ENCODE measurements at places on chromosomes 4 and X.

DNA sequence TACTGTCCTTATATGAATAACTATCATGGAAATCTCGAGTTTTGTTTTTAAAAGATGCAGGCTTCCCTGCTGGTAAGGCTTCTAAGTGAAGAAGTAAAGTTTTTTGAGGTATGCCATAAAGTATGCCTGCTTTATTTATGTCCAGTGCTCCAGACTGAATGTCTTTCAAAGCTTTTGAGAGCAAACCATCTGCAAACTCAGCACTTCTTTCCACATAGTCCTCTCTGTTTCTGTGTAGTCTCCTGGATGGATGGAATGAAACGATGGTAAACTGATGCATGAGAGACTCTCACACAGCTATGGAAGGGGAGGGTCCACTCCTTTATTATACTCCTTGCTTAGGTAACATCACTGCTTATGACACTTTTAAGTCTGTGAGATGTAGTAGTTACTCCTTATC lies 73.7 kb downstream of the NCAPG start:
- DNase-seq: no peak

DNA sequence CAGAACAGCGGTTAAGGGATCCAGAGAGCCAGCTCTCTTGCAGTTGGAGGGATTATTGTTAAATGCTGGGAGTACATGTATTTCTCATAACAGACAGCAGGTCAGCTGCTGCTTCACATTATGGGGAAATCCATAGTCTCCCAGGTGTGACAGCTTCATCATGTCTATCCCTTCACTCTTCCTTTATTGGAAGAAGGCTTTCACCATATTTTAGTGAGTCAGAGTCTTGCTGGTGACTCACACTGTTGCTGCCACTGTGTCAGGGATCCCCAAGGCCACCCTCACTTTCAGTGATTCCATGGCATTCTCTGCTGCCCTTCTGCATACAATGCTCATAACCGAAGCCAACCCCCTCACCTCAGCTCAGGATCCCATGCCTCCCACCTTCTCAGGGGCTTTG lies 32.9 kb upstream of the PAGE5 start:
- DNase-seq: no peak

GRCh38 chr4:154416190-154416547 lies 75.4 kb downstream of the DCHS2 start:
- DNase-seq: no peak

DNA sequence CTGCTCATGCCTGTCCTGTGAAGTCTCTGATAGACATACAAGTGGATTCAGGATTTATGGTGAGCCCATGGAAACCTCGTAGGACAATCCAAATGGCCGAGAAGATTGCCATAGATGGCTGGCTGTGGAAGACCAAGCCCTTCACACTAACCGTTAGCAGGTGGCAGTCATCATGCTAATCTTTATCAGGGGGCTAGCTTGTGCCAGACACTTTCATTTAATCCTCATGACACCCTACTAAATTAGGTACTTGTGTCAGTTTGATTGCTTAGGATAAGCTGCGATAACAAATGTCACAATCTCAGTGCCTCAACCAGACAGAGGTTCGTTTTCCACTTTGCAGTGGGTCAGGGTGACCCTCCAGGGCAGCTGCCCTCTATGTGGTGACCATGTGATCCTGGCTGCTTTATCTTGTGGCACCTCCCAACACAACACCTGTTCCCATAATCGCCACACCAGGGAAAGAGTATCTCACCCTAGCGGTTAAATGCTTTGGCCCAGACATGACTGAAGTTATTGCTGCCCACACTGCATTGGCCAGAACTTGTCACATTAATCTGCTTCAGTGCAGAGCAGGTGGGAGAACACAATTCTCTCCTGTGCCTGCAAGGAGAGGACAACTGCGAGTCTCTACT lies 60.8 kb downstream of the REPS2 start:
- no peak for DNase-seq

- DNase-seq: no peak
Observed at GRCh38 chrX:139126493-139126892, 404.0 kb upstream of the F9 start.

DNA sequence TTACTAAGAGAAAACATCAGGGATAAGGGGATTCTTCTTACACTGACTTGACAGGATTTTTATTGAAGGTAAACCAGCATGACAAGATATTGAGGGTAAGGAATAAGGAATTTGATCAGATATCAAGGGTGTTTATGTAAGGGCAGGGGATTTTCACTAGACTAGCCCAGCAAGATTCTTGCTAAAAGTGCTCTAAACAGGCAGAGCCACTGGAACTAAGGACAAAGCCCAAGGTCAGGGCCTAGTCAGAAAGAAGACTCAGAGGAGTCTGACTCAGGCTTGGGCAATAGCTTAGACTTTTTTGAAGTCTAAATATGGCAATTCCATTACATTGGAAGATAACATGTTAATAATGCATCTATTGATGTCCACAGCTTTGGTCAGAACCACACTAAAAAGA lies 6.5 kb upstream of the GLRA3 start:
- DNase-seq: no peak

- DNase-seq: no peak
Observed at GRCh38 chr4:77819404-77819842, 255 bp upstream of the CNOT6L start.

GRCh38 chrX:13685126-13685763 lies 3.7 kb upstream of the RAB9A start:
- DNase-seq: no peak

DNA sequence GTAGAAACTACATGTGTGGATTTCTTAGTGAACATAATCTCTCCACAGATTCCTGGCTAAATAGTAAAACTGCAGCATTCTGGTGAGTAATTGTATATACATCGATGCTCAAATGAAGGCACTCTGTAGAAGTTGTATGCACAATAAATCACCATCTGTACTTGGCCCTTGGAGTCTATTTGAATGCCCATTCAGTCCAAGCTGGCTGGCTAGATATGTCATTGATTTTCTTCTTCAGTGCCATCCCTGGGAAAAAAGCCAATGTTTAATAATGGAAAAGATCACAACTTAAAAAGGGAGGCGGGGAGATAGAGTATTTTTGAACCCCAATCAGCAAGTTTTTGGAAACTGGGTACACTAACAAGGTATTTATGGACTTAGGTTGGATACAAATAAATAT lies 381.0 kb upstream of the TEX13C start:
- no peak for DNase-seq

DNA sequence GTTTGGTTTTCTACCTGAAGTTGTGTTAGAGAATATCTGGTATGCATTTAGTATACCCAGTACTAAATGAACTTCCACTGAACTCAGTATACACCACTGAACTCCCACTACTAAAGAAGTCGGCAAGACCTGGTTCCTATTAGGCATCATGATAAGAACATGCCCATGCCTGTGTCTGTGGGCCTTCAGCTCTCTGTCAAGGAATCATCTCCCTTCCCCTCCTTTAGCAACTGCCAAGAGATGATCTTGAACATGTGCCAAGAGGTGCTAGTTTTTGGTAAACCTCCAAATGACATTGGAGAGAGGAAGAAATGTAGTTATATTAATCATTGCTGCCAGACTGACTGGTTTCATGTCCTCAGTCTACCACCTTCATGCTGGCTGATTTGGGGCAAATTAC lies 113.2 kb downstream of the ATP10D start:
- DNase-seq: no peak

DNA sequence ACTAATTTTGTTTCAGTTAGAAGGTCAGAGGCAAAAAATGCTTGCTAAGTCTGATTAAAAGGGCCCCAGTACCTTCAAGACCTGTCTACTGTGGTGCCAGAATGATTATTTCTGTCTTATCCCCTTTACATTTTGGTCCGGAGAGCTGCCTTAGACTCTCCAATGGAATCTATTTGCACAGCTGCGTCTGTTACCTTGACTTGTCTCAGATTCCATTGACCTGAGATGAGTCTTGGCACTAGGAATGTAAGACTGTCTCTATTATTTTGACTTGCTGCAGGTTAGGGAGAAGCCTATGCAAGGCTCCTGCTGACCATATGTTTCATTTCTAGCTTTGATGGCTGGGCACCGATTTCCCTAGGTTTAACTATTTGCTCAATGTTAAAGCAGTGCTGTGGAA lies 457.6 kb downstream of the KCTD8 start:
- no peak for DNase-seq

DNA sequence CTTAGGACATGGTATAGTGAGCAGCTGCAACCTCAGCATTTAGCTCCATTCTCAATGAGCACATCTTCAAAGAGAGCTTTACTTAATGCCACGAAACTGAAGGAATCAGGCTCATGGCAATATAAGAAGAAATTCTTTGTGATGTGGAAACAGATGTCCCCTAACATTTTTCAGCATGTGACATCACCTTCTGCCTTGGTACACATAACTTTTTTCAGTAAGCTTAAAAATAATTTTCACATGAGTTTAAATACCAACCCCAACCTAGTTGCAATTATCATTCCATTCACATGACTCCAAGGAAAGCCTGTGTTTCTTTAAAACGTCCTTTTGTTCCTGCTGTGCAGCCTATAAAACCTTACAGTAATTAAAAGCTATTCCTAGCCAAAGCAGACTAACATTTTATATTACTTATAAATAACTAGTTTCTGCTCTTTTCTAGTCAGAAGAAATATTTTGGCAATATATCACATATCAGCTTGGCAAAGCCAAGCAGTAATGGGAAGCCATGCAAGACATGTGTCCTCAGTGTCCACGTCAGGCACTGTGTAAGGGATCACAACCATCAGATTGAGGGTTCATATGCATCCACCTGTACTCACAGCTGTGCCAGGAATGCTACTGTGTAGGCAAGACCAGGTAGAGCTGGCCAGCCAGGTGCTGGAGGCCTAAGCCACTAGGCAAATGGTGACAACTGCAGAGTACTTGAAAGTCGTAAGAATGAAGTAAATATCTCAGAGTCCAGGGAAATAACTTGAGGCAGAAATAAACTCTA lies 466.6 kb downstream of the INPP4B start:
- DNase-seq: no peak

DNA sequence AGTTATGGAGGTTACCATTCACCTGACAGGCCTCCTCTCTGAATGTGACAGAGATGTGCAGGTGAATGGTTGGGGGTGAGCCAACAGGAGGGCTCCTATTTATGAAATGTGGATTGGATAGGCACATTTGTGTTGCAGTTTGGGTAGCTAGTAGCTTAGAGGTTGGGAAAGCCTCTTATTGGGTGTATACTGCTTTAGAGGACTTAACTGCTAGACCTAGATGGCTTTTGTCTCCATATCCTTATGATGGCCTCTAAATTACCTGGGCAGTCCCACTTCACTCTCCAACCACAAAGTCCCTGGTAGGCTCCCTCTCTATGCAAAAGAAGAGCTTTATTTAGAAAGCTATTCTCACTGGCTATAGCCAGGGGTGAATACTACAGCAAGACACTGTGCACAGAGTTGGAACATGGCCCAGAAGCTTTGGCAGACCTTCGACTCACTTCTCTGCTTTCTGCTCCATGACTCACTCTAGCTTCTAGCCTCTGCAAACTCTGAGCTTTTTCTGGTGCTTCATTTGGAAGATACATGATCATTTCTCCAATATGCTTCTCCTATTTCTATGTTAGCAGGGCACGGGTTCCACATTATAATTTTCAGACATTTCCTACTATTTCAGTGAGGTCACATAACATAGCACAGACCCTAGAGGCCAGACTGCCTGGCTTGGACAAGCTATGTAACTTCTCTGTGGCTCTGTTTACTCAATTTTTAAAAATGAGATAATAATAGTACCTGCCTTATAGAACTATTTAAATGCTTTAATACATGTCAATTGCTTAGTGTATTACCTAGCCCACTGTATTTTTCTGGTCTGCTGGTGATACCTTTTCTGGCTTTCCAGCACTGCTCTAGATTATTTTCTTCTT lies 6.0 kb upstream of the VGLL1 start:
- no peak for DNase-seq

DNA sequence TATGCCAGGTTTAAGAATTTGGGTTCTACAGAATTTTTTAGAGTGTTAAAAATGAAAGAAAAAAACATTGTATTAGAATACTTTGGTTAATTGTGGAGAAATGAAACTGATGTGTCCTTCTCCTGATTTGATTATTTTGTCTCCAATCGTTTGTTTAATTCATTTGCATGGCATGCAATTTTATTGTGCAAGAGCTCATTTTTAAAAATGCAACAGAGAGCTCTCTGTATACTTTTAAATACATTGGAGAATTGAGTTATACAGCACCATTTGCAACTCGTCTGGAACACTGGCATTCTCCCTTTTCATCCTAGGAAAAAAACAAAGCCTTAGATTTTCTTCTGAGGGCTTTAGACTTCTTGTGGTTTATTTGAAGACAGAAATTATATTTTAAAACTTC lies 689 bp downstream of the EXOC1L start:
- DNase-seq: no peak

GRCh38 chrX:13923845-13924244 lies 105.8 kb downstream of the GEMIN8 start:
- no peak for DNase-seq
